Activated T-helper 1 cell treated with anti-CD3 and anti-CD28 coated beads, Interleukin-12 subunit alpha, Interleukin-12 subunit beta, Interleukin-2, Interleukin-4 antibody, amounts not matched to agents 30 ng/mL and 10 ng/mL and 1 ng/mL, durations not matched to agents 14 hours and 24 hours and 36 hours (primary cell): ENCODE measurements at places on chromosomes 5 and 9.
A peak's percentile ranks its signal among the peaks of the same experiment; 100 is the strongest.

GRCh38 chr5:40221796-40222195 is 457.9 kb upstream of the PTGER4 start:
- DNase-seq, result no peak

GRCh38 chr5:58081435-58081834 is 378.5 kb downstream of the PLK2 start:
- DNase-seq, result no peak

- no peak for DNase-seq
These were observed 81.2 kb downstream of the CRB2 start for GRCh38 chr9:123437201-123437600.

DNA sequence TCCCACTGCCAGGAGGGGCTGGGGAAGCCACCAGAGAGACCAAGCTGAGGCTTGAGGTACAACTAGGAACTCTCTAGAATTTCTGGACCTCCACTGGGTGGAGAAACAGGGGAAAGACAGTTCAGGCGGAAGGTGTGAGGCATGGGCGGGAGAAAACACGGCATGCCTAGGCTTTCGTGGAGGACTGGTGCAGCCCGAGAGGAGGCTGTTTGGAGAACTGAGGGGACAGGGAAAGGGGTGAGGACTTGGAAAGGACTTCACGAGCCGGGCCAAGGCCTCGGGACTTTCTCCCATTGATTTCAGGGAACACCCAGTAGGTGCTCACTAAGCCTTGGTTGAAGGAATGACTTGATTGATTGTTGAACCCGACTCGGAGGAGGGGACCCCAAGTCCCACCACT is 9.5 kb upstream of the ADGRD2 start:
- no peak for DNase-seq

DNA sequence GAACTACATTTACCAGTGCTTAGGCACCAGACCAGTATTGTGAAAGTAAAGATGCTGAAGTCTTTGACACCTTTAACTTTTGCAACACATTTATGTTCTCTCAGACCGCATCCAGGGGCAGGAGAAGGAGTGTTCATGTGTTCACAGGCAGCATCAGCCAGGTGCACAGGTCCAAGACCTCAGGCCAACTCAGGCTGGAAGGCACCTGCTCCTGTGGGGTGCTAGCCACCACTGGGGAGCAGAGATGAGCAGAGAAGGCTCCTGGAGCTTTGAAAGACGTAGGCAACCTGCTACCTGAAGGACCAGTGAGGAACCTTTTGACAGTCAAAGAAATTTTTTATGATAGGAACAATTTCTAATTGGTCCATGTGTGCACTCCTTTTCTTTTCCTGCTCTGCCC is 35.6 kb downstream of the DAPK1 start:
- no peak for DNase-seq

GRCh38 chr5:169104937-169105494 is 195.9 kb downstream of the SLIT3 start:
- DNase-seq, result no peak

DNA sequence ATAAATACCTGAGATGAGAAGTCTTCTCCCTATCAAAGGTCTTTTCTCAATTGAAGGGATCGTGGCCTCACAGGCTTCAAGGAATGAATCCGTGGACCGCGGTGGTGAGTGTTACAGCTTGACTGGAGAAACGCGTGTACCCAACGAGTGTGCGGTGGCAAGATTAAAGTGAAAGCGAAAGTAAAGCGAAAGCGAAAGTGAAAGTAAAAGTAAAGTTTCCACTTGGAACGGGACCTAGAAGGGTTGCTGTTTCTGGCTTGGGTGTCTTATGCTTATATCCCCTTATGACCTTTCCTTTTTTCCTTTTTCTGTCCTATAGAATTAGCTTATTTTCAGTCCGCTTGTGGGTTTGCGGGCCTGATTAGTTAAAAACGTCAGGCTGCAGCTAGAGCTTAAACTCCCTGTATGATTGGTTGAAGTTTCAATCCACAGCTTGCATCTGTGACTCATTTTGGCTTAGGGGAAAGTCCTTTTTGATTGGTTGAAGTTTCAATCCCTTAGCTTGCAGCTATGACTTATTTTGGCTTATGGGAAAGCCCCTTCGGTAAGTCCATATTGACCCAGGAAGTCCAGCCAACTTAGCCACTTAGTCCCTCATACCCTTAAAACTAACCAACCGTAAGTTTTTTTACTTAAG is 924.3 kb upstream of the CDH10 start:
- DNase-seq, result no peak

DNA sequence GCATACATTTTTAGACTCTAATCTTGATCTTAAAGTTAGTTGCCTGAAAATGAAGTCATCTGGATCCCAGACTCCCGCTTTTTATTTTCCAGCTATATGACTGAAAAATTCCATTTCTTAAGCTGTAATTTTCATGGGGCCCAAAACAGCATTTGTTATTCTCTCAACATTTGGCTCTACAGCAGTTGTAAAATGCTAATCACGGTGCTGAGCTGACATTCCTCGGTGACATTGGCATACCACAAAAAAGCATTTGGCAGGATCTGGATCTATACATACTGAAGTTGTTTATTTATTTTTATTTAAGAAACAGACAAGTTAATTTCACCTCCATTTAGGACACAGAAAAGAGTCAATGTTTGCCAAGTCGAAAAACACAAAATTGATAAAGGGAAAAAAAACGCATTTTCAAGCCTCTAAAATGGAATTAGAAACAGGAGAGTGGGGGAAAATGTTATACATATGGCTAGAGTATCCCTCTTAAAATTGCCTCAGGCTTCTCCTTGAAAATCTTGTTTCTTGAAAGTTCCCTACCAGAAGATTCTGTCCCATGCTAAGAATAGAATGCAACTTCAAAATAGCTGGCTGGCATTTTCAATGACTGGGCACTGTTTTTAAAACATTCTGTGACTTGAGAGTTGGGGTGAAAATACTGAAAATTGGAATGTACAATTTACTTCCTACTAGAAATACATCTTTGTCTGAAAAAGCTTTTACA is 207.5 kb upstream of the TBCA start:
- no peak for DNase-seq

GRCh38 chr5:165410476-165410875 is 1905.1 kb downstream of the MAT2B start:
- DNase-seq, result no peak

DNA sequence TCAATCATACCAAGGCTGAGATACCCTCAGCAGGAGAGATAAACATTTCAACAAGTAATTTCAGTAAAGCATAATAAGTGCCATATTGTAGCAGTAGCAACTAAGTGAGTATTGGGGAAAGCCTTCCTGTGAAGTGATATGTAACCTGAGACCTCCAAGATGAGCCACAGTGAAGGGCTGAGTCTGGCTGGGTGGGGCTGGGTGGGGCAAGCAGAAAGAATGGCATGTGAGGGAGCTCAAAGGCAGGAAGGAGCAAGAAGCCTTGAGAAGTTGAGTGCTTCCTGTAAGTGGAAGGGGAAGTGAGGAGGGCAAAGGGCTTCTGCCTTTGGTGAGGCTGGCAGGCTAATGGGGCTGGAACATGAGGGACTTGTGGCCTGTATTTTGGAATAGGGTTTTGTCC is 19.7 kb upstream of the ASTN2 start:
- no peak for DNase-seq

DNA sequence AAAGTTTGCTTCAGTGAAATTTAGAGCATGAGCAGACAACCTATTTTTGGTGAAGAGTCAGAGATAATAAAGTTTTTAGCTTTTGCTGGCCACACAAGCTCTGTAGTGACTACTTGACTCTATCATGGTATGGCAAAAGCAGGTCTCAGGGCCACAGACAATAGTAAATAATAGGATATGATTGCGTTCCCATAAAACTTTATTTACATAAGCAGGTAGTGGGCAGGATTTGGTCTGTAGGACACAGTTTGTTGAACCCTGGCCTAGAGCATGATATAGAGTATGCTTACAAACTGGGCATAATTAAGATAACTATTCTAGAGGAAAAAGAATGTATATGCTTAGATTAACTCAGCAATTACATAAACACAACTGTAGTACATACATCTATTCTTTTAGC is 30.1 kb downstream of the ITGA1 start:
- DNase-seq, result no peak

DNA sequence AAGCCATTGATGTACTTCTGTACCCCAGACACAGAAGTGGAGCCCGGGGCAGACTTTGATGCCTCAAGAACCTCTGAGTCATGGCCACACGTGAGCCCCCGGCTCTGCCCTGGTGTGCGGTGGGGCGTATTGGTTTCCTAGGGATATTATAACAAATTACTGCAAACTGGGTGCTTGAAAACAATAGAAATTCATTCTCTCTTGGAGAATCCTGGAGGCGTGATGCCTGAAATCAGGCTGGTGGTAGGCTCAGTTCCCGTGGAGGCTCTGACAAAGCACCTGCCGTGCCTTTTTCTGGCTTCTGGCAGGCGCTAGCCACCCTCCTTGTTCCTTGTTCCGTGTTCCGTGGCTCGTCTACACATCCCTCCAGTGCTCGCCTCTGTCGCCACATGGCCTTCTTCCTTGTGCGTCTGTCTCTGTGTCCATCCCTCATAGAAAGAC is 24.2 kb downstream of the NEK6 start:
- DNase-seq, result no peak

DNA sequence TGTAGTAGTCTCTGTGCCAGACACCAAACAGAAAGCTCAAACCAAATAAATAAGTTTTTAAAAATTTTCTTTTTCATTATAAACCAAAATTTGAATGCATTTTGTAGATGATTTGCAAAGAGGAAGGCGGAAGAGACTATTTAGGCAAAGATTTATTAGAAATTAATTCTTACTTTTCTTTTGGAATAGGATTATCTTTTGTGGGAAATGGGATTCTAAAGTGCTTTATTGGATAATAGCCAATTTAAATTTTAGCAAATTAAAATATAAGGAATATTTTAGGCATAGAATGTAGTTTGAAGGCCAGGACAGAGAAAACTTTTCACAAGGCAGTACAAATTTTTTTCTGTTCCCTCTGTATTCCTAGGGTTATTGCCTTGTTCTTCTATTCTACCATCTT is 311.4 kb upstream of the ITGA1 start:
- DNase-seq, result no peak

- DNase-seq, result peak; percentile 26
These were observed 42.5 kb upstream of the RIC1 start for GRCh38 chr9:5586391-5586802.

GRCh38 chr9:121676926-121677325 is 25.5 kb downstream of the DAB2IP start:
- no peak for DNase-seq

DNA sequence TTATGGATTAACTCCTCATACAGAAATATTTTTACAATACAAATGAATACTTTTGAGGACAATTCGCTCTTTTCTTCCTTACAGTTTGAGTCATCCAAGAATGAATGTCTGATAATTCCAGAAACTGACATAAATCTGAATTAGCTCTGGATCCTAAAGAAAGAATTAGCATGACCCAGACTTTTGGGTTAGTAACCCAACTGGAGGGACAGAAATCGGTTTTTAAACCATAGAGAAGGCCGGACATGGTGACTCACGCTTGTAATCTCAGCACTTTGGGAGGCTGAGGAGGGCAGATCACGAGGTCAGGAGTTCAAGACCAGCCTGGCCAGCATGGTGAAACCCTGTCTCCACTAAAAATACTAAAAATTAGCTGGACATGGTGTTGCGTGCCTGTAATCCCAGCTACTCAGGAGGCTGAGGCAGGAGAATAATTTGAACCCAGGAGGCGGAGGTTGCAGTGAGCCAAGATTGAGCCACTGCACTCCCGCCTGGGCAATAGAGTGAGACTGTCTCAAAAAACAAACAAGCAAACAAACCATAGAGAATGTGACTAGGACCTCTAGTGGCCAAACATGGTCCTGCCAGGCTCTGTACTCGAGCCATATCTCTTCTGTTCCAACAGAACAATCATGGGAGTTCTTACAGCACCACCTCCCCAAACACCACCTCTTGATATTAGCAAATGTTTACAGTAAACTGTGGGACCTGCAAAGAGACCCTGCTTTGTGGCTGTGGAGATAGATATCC is 44.8 kb downstream of the LURAP1L start:
- DNase-seq, result no peak

DNA sequence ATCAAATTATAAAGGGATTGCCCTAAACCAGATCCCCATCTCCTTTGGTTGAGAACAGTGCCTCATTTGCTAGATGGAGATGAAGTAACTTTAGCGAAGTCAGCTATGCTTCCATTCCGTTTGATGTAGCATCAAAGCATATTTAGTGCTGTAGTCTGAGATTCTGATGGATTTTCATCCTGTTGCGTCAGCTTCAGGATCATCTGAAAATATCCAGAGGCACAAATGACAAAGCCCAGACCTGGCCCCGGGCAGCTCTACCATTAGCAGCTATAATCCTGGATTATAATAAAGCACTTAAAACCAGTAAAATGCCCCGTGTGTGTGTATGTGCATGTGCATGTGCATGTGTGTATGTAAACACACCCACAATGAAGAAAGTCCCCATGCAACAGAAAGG is 44.7 kb downstream of the ERAP1 start:
- no peak for DNase-seq
